ENCODE measurements at places on chromosomes 2 and 18.
A peak's percentile ranks its signal among the peaks of the same experiment; 100 is the strongest.

GRCh38 chr2:72583376-72583775, 242.5 kb downstream of the EXOC6B start:
- no peak for DNase-seq

DNA sequence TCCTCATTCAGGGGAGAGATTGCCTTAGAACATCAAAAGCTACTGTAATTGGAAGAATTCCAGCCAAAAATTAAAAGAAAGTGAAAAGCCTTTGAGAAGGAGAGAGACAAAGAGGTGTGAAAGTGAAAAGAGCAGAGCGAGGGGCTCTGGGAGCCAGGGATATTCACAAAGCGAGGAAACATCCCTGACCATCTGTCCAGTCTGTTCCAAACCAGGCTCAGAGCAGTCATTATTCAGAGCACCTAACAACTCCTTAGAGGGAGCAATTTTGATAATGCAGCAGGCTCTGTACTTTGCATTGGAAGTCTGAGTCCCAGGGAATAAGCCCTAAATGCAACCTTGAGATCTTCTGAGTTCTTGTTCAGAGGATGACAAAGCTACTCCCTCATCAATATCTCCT, 119.1 kb upstream of the LYPD1 start:
- DNase-seq, result no peak

DNA sequence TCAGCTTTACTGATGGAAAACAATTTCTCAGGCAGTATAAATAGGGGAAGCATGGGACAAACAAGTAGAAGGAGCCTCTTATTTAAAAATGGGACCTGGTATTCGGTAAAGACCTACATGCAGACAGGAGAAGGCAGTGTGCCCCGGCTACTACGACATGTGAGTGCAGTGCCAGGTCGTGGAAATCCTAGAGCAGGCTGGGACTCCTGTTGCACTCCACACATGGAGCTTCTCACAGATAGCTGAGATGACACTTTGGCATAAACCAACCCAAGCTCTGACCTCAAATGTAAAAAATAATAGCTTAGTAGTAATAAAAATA, 885 bp upstream of the DSEL start:
- peak; percentile 7 for DNase-seq

- no peak for DNase-seq
Observed at GRCh38 chr2:119170504-119170903, 12.0 kb upstream of the C1QL2 start.

GRCh38 chr18:79588636-79589481, 90.7 kb upstream of the CTDP1 start:
- no peak for DNase-seq
